Suppressor macrophage treated with lipopolysaccharide for 1 hour (primary cell): ENCODE measurements at places on chromosomes 13 and 19.
A peak's percentile ranks its signal among the peaks of the same experiment; 100 is the strongest.

GRCh38 chr13:74597526-74597925 is 463.3 kb upstream of the KLF12 start:
- DNase-seq: no peak

DNA sequence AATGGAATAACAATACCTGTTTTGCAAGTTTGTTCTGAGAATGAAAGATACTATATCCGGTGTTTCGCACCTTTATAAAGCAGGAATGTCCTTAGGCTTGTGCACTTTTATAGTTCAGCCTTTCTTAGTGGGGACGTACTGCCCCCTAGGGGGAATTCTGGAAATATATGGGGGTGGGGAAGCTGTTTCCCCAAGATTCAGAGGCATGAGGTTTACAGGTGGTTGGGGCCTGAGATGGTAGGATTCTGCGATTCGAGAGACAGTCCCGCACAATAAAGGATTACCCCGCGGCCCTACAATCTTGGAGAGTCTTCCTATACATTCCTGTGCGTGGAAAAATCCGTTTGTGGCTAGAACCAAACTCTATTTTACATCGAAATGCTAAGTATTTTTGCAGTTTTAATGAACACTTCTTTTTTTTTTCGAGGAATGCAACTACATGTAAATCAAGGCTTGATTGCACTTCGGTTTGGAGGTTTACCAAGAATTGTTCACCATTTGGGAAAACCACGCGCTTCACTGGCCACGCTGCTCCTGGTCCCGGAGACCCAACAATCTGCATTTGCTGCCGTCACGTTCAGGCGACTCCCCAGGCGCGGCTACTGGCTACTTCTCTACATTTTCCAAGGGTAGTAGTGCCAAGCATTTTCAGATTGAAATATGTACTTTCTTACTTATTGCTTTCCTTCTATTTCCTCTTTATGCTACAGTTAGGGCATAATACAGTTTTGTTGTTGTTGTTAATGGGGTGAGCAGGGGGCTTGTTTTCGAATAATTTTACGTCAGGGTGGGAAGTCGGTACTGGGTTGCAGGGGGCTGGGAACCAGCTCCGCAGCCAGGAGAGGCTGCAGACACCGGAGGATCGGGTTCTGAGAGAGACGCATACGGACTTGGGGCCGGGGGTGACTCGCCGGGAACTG is 830 bp downstream of the NEK5 start:
- DNase-seq: peak; percentile 67

- no peak for DNase-seq
These were observed 10.2 kb upstream of the PTOV1 start for GRCh38 chr19:49840736-49841249.

GRCh38 chr19:19209372-19209771 is 2.4 kb upstream of the NCAN start:
- no peak for DNase-seq

- no peak for DNase-seq
These were observed 167.8 kb upstream of the SOX1 start for GRCh38 chr13:111898956-111899713.

- DNase-seq: no peak
These were observed 17.4 kb downstream of the CAPN12 start for GRCh38 chr19:38726761-38727301.

DNA sequence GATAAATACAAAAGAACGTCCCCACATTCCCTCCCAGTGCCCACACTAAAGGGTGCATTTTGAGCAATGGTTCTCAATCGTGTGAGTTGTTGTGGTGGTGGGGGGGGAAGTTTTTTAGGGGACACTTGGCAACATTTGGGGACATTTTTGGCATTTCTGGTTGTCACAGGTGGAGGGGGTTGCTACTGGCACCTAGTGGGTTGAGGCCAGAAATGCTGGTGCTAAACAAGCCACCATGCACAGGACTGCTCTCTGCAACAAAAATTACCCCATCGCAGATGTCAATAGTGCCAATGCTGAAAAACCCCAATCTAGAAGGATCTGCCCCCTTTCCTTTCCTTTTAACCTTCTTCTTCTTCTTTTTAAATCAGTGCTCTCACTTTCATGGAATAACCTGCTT is 453.3 kb downstream of the TSHZ3 start:
- DNase-seq: no peak

- DNase-seq: no peak
These were observed 194.7 kb downstream of the URI1 start for GRCh38 chr19:30136611-30137195.

- no peak for DNase-seq
These were observed 14.6 kb downstream of the JOSD2 start for GRCh38 chr19:50496189-50497021.
